Hindlimb muscle (tissue), 1 donor: ENCODE measurements at places on chromosomes 16 and 17. TPM values are rescaled to one million over a fixed set of nuclear protein-coding genes. Genes with fewer than 3 reads are reported as not detected.

DNA sequence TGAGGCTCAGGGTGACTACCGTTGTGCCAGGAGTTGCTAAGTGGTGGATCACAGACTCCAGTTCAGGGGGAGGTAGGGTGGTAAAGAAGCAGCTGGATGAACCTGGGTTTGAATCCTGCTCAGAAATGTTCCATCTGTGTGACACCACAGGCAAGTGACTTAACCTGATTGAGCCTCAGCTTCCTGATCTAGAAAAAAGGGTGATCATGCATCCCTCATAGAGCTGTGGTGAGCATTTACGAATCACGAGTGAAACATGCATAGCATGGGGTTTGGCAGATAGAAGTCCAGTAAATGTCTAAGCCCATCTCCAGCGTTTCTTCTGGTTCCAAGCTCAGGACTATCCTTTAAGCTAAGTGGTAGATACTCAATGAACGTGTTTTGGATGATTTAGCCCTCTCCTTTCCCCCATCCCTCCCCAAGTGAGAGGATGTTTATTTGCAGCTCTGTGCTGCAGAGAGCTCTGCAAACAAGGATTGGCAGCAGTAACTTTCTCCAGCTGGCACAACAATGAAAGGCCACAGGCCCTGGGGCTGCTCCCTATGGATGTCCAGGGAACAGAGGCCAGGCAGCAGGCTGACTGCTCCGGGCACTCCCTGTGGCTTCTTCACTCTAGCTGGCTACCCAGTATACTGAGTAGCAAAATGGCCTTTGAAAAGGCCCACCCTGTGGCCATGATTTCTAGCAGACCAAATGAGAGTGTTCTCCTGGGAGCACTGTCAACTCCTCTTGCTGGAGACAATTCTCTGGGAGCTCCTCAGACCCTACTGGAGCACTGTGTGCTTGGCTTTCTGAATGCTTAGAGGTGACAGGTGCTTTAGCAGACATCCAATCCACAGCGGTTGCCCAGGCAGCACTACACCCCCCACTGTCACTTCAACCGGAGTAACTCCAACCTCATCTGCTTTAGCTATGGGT is 21.3 kb downstream of the CA4 start:
- no peak for DNase-seq

DNA sequence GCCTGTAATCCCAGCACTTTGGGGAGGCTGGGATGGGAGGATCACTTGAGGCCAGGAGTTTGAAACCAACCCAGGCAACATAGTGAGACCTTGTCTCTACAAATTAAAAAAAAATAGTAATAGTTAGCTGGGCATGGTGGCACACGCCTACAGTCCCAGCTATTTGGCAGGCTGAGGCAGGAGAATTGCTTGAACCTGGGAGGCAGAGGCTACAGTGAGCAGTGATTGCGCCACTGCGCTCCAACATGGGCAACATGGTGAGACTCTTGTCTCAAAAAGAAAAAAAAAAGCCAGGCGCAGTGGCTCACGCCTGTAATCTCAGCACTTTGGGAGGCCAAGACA is 56.9 kb upstream of the MRTFB start:
- DNase-seq: no peak

USP43 gene
- polyA plus RNA-seq: 0.81 TPM

DNA sequence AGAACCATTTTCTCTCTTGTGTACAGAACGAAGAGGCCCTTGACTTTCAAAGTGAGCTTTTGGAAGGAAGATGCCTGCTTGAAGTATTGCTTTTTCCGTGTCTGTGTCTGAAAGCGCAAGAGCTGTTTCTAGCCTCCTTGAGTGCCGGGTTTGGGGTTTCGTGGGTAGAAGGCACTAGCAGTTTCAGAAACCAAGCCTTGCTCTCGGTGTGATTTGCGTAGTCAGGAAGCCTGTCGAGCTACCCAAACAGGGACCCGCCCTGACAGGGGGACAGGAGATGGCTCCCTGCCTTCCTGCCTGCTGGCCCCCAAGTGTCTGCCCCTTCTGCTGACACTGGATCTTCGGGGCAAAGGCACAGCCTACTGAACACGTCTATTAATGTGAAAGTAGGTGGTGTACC is 322.0 kb downstream of the MAF start:
- DNase-seq: no peak
